ENCODE measurements at places on chromosomes 6 and 20.

DNA sequence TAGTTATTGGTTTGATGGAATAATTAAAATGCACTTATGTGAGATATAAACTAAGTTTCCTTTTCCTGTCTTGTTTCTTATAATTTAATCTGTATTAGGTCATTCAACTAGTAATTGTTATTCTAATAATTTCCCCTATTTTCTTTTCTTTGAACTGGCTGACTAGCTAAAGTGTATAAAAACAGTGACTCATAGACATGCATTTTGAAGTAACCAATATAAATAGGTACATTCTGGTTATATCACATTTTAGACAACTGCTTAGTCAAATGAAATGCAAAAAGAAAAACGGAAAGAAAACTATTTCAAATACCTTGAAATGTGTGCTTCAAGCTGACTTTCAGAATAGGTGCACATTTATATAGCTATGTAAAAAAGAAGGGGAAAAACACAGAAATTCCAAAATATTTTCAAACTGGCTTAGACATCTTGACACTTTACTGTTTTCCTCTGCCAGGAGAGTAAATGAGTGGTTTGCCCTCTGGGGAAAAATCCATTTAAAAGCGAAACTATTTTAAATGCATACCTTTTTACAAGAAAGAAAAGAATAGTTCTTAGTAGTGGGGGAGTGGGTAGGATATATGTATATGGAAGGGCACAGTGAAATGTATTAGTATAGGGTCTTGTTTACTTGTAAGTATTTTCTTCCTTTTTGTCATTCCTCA is 28.3 kb downstream of the KCNQ5 start:
- DNase-seq, result no peak

DNA sequence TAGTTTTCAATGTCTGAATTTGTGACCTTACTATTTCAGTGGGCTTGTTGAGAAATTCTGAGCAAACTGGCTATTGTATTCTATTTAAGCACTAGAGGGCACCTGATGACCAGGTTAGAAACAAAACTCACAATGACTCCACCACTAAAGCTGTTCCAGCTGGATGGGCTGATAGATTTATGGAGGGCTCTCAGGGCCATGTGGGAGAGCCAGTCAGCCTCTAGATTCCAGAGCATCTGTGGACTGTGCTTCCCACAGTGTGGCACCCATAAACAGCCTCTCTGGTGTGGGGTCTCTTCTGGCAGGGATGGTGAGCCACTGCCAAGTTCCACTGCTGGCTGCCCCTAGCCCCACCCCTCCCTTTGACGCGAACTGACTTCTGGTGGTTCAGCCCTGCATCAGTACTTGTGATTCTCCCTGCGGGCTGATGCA is 29.2 kb downstream of the C6orf58 start:
- DNase-seq, result peak; percentile 9

DNA sequence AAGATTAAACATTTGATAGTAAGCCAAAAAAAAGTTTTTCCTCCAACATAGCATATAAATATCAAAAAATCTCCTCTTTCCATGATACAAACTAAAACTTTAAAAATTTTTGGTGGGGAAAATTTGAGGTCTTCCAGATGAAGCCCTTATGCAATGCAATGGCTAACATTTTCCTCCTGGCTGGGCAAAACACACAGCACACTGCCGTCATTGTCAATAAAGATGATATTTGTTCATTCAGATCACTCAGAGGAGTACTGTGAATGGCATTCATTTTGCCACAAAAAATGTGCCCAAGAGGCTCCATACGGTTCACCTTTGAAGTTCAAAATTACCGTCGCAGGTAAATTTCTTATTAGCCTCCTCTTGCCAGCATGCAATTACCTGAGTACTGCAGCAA is 33.9 kb upstream of the FBXO9 start:
- DNase-seq, result no peak

DNA sequence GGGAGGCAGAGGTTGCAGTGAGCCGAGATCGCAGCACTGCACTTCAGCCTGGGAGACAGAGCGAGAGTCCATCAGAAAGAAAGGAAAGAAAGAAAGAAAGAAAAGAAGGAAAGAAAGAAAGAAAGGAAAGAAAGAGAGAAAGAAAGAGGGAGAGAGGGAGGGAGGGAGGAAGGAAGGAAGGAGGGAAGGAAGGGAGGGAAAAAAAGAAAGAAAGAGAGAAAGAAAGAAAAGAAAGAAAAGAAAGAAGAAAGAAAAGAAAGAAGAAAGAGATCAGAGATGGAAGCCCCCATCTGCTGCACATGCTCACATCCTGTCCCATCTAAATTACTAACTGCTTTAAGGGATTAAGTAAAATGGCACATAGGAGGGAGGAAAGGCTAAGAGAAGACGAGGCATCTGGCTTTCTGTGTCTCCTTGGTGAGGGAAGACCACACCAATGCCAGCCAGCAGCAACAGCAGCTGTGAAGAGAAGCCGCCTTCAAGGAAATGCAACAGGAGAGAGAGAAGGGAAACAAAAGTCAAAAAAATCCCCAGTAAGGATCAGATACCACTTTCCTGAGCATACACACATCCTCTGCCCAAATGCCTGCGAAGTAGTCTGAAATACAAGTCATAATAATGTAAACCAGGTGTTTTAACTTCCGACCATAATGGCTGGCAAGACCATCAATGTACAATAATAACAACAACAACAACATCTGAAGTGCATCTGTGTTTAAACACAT is 300.2 kb upstream of the JARID2 start:
- no peak for DNase-seq

DNA sequence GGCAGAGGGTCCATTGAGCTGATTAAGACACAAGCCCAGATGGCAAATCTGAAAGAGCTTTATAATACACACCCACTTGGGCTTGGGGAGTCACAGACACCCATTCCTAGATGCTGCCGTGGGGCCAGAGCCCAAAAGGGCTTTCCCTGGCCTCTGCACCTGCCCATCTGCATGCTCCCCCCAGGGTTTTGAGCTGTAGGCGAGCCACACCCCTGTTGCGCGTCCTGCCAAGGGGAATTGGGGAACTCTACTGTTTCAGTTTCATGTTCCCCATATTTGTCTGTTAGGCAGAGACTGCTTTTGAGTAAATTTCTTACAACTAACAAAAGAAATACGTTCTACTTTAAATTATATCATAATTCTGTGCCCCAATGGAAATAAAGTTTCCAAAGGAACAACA is 52.9 kb upstream of the FNDC1 start:
- no peak for DNase-seq

DNA sequence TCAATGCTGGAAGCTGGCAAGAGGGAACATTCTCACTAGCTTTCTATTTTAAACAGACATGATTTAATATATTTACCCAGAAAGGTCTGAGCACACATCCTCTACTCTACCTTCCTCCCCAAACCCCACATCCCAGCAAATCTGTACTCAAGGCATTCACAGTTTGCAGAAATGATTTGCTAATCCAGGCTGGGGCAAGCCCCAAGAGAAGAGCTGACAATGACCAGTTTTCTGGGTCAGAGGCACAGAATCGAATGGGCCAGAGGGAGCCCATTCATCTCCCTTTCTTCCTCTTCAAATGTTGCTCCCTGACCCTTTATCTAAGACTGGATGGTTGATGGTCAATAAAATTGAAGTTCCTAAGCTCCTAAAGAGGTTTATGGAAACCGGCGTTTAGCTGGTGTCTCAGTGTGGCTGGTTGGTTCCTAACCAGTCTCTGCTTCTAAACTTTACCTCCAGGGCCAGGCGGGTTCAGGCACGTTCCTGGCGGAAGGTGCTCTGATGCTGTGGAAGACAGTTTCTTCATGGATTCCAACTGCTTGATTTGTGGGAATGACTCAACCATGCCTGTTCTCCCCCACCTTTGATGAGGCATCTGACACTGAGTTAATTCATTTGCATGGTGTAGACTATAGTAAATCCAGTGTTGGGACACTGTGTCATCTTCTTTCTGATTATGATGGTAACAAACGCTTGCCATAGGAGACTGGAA is 96.4 kb upstream of the IYD start:
- no peak for DNase-seq

DNA sequence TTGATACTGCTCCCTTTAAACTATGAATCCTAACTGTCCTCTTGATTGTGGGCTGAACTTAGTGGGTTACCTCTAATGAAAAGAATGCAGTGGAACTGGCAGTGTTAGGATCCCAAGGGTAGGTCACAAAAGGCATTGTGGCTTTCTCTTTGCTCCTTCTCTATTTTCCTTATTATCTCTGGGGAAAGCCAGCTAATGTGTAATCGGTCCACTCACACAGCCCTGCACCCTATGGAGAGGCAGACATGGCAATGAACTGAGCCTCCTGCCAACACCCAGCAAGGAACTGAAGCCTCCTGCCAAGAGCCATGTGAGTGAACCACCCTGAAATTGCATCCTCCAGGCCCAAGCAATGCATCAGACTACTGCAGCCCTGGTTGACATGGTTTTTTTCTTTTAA is 24.6 kb upstream of the ZNF133 start:
- no peak for DNase-seq

DNA sequence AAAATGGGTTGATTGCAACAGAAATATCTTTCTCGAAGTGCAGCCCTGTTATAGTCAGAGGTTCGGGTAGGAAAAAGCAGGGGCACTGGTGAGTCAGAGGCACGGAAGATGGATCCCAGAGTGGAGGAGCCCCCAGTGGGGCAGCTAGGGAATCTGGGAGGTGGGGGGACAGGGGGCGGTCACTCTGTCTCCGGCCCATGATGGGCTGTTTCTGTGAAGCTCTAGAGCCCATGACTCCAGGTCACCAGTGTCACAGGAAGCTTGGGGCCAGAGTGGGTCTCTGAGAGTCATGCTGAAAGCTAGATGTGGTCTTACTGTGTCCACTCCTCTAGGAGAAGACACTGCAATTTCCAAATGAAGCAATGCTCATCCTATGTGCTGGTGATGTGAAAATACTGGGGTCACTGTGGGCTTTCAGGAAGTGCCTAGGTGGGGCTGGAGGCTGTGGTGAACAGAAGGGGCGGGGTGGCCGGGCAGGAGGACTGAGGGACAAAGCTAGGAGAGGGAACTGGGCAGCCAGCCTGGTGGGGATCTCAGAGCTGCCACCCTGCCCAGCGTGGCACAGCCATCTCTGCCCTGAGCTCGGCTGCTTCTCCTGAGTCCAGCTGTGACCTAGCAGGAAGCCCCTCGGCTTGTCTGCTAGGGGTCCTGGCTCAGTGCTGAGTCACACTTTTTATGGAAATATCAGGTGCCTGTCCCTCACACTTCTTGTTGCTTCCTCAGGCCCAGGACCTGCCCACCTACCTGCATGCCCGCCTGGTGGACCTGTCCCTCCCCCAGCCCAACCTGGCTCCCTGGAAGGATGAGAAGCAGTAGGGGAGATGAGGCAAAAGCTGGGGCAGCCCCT is 54.2 kb downstream of the IRF4 start:
- no peak for DNase-seq

DNA sequence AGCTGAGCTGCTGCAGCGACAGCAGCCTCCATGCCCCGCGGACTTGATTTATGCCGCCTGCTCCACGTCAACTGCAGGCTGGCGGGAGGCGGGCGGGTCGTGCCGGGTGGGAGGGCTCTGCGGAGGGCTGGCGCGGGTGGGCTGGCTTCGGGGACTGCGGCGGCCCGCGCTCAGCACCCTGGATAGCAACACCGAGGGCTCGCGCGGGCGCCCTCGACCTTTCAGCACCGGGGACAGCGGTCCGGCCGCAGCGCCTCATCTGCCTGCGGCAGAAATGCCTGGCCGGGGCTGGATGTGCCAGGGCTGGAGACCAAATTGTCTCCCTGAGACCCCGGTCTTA is 792 bp downstream of the SNAP25 start:
- peak; percentile 56 for DNase-seq

- DNase-seq, result no peak
Measured at GRCh38 chr6:11821781-11822180, 43.2 kb upstream of the ADTRP start.

GRCh38 chr6:90537723-90538258 is 49.1 kb downstream of the MAP3K7 start:
- peak; percentile 18 for DNase-seq

GRCh38 chr6:32973144-32974015 is 5.0 kb downstream of the BRD2 start:
- peak; percentile 83 for DNase-seq

DNA sequence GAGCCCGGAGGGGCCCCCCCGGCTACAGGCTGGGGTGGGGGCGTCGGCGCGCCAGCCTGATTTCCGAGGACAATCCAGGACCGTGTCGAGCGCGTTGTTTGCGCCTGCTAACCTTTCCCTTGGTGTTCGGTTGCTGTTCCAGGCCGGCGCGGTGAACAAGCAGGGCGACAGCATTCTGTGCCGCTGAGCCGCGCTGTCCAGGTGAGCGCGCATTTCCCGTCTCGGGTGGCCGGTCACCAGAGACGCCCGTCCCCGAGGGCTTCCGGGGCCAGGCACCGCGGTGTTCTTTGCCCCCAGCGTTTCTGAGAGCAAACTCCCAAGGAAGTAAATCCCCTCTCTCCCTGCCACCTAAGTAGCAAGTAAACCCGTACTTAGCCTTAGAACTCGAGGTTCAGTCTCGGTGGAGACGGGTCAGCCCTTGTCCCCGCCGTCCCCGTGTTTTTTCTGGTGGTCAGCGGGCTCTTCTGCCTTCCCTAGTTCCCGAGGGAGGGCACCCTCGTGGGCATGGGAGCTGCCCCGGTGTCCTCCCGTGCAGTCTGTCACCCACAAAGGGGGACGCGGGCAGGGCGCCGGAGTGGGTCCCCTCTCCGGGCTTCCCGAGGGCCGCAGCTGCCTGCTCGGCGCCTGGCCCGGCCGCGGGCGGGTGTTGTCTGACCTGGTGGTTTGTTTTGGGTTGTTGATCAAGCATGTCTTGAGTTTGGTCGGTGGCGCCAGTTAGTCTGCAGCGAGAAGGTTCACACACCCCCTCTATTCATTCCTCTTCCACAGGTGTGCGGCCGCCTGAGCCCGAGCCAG is 1.5 kb downstream of the ID4 start:
- no peak for DNase-seq

GRCh38 chr6:158589366-158589765 is 29.5 kb downstream of the TMEM181 start:
- no peak for DNase-seq

DNA sequence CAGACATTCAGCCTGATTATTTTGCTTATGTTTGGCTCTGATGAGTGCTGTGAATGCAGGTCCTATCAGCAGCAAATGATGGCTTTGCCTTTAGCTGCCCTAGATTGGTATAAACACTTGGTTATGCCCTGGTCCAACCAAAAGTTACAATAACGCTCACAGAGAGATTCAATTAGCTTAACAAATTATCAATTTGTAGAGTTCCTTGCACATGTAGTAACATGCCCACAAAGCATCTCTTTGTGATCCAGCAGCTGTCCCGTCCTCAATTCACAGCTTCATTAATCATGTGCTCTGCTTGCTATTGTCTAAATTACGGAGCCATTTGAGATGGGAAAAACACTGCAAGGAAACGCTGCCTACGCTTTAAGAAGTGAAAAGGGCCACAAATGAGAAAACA is 457.9 kb downstream of the HDGFL1 start:
- no peak for DNase-seq

DNA sequence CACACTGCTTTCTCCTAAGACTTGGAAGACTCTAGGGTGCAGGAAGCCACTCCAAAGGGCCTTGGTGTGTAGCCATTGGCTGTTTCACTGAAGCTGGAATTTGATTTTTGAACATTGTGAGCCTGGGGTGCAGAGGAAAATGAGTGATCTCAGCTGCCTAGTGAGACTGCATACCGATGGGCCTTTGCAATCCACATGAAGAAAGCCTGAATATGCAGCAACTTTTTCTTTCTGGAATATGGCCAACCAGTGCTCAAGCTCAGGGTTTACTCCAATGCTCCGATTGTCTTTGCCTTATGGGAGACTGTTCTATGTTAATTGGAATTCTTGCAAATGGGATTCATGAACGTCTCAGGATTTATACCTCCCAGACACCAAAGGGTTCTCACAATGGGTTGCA is 242.6 kb downstream of the DOK5 start:
- DNase-seq, result no peak

- DNase-seq, result no peak
Measured at GRCh38 chr20:15889061-15889460, 684.2 kb downstream of the KIF16B start.
